A549 treated with GW870086 at 1 μM for 4 hours (cell line): ENCODE measurements at places on chromosomes 5 and 9. TPM values are rescaled to one million over a fixed set of nuclear protein-coding genes. Genes with fewer than 3 reads are reported as not detected.

IFNK gene
- not detected in 5 replicates for total RNA-seq

HAVCR1 gene
- total RNA-seq = 22.0 to 42.6 TPM (median 35.7 TPM) in 5 replicates

NME5 gene
- not detected in 5 replicates for total RNA-seq

FSTL4 gene
- total RNA-seq = 4.0 to 5.1 TPM (median 4.5 TPM) in 5 replicates

PHF24 gene
- total RNA-seq = 0.07 to 0.29 TPM (median 0.16 TPM) in 5 replicates

AOPEP gene
- 155 to 208 TPM (median 193 TPM) in 5 replicates for total RNA-seq

PDE6A gene
- 0.09 to 0.28 TPM (median 0.23 TPM) in 5 replicates for total RNA-seq

TNFAIP8 gene
- total RNA-seq = 12.4 to 23.2 TPM (median 15.7 TPM) in 5 replicates

C9orf153 gene
- total RNA-seq = 0.08 to 0.65 TPM (median 0.17 TPM) in 3 of 5 replicates, not detected in the others

PFN3 gene
- total RNA-seq = not detected in 5 replicates

PIP5KL1 gene
- 1.3 to 3.3 TPM (median 1.8 TPM) in 5 replicates for total RNA-seq
